Activated T-helper 17 cell treated with anti-CD3 and anti-CD28 coated beads, Interleukin-2, amount 50 U/mL, for 72 hours (primary cell): ENCODE measurements at places on chromosomes 1 and 21. TPM values are rescaled to one million over a fixed set of nuclear protein-coding genes. Genes with fewer than 3 reads are reported as not detected.

DNA sequence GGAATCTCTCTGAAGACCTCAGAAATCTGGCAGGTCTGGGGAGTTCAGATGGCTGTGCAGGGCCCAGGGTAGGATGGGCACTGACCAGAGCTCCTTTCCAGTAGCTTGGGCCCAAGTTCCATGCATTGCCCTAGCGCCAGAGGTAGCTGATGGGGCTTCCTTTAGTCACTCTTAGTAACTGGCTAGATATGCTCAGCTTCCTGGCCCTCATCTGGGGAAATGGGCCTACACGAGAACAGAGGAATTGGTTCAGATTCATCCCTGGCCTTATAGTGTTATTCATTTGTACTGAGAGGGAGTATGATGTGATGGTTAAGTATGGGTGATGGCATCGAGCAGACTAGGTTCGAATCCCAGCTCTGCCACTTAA is 15.5 kb upstream of the PSMB2 start:
- ATAC-seq: no peak

The CD160 gene
- not detected for total RNA-seq

GRCh38 chr1:54460351-54460750 is 54.2 kb upstream of the SSBP3 start:
- peak; percentile 30 for ATAC-seq

DNA sequence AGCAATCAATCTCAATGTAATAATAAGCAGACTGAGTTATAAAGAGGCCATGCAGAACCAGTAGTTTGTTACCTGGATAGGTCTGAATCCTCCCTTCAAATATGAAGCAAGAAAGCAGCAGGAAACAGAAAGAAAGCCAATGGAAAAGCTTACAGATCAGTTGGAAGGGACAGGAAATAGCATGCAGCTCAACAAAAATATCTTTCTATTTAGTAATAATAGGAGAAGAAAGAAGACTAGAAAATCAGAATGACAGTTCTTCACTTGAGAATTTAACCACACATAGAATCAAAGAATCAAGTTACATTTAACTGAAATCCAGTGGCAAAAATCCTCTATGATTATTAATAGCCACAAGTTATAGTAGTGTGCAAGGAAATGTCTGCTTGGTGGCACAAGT is 194.4 kb downstream of the EIF4G3 start:
- ATAC-seq: no peak

GRCh38 chr21:16264319-16264718 is 534.5 kb downstream of the USP25 start:
- no peak for ATAC-seq

DNA sequence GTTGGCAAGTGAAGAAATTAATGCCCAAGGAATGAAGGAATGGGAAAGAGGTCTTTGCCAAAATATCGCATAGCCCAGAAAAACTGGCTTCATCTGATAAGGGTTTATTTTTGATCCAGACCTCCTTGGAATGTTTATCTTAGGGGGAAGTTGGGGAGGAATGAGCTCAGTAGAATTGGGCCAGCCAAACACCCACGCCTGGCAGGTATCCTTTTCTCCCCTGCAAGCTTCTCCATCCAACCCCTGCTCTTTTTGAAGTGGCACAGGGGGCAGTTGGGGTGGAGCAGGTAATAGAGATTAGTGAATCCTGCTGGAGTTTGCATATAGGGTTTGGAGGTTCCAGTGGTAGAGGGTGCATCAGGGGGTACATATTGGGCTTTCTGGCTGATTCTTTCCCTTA is 21.1 kb downstream of the INTS3 start:
- no peak for ATAC-seq

DNA sequence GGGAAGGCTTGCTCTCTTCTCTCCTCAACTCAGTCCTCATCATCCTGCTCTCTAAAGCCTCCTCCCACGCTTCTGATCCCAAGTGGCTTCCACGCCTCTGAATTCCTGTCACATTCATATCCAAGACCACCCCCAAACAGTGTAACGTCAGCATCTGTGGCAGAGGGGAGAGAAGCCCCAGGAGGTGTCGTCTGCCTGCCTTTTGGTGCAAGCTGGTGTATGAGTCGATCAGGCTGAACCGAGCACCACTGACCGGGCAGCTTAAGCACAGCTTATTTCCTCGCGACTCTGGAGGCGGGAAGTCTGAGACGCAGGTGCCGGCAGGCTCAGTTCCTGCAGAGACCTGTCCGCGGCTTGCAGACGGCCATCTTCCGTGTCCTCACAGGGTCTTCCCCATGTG is 123.8 kb upstream of the RAB4A start:
- ATAC-seq: no peak

- ATAC-seq: peak; percentile 49
These were observed 7.8 kb upstream of the PTTG1IP start for GRCh38 chr21:44881198-44881872.

GRCh38 chr1:161973924-161974845 is 49.5 kb downstream of the OLFML2B start:
- ATAC-seq: no peak

The LRRC38 gene
- not detected for total RNA-seq

GRCh38 chr1:81703391-81703755 is 97.4 kb upstream of the ADGRL2 start:
- ATAC-seq: no peak

DNA sequence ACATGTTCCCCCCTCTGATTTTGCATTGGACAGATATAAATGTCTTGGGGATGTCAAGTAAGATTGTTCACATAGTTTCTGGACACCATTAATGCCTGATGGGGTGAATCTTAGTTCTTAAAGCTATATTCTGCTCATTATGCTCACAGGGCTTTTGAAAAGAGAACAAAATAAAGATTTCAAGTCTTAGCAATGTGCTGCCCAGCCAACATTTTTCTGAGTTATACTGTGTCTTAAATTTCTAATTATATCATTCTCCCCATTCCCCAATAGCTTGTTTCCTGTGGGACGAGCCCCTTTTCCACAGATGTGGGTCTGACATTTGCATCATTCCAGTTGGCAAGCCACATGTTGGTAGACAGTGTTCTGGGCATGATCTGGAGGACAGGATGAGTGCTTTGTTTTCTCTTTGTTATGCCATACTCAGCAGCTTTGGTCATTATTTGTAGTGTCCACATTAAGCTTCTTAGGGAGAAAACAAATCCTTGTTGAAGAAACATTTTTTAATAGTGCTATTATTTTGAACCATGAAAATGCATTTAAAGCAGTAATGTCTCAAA is 32.8 kb downstream of the MTARC1 start:
- ATAC-seq: no peak

The AGBL4 gene
- total RNA-seq: not detected

The GCSAML gene
- not detected for total RNA-seq

GRCh38 chr1:192913683-192914082 is 104.8 kb downstream of the RGS2 start:
- ATAC-seq: peak; percentile 78

The PDZK1 gene
- total RNA-seq: 0.82 TPM

The DFFA gene
- total RNA-seq: 27.4 TPM

The RNF186 gene
- total RNA-seq: not detected

The AMY1B gene
- not detected for total RNA-seq

DNA sequence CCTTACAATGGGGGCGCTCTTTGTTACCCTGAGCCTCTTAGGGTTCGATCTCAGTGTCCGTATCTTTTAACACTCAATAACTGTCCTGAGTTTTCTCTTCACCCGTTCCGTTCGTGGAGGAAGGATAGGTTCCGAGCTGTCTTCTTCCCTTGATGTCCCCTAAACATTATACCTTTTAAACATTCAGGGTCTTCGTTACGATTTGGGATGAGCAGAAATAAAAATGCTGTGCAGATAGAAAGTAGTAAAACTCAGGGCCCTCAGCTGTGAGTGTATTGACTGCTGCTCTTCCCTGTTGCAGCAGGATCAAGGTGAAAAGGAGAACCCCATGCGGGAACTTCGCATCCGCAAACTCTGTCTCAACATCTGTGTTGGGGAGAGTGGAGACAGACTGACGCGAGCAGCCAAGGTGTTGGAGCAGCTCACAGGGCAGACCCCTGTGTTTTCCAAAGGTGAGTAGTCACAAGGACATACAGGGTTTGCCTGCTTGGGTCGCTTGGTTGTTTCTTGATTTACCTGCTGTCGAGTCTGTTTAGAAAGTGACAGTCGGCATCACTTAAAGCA is 784 bp downstream of the RPL11 start:
- no peak for ATAC-seq

The RUNX1 gene
- total RNA-seq: 136 TPM

GRCh38 chr1:156489166-156489934 is 11.2 kb downstream of the MEF2D start:
- peak; percentile 31 for ATAC-seq

The DCDC2B gene
- 0.28 TPM for total RNA-seq

- ATAC-seq: no peak
These were observed 6.1 kb downstream of the FAM3B start for GRCh38 chr21:41322496-41323382.

The B3GALT5 gene
- total RNA-seq: not detected

DNA sequence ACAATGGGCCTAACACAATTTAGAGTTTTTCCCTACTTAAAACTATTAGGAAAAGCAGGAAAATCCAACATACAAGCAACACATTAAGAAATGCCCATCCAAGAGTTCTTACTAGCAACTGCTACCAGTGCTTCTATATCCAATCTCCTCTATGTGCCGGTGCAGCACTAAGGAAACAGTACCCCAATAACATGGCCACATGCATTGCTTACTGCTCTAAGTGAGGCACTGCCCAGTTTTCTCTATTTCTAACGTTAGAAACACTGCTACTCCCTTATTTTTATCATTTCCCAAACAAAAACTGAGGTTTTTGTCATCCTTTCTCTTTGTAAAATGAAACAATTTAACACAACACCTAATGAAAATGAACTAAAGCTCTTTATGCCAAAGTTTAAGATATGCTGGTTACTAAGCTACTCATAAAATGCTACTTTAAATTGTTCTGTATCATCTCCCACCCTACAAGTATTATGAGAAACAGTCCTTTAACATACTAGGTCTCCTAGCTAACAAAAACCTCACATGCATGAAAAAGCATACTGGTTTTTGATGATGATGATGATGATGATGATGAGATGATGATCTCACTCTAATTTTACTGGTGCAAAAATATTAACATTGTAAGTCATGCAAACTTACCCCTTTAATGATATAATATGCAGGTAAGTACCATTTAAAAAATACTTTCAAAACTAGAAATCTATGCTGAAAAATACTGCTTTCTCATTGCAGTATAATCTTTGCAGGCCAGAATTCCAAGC is 90.7 kb upstream of the TTC39A start:
- no peak for ATAC-seq

The NUF2 gene
- total RNA-seq: 49.0 TPM

GRCh38 chr1:65882076-65882475 is 89.4 kb downstream of the PDE4B start:
- no peak for ATAC-seq

The TMCC2 gene
- total RNA-seq: 2.6 TPM

The AK5 gene
- not detected for total RNA-seq

The MATN1 gene
- 0.26 TPM for total RNA-seq
